Stimulated activated CD4-positive, alpha-beta T cell treated with anti-CD3 and anti-CD28 coated beads, Interleukin-2, amount 100 ng/mL, for 4 hours (primary cell): ENCODE measurements at places on chromosomes 1 and 21.

DNA sequence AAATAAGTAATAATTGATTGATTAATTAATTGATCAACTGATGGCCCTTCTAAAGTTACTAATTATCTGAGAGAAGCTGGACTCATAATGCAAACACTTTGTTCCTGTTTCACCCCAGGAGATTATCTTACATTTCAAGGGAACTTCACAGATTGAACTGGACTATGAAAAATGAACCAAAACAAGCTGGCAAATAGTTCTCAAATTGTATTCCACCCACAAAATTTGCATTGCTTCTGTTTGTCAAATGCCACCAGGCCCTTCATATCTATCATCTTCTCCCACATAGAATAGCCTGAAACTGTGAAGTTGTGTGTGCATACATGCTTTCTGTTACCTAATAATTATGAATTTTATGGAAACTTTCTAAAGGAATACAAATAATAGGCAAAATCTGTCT, 104.0 kb downstream of the ZNF281 start:
- no peak for DNase-seq

DNA sequence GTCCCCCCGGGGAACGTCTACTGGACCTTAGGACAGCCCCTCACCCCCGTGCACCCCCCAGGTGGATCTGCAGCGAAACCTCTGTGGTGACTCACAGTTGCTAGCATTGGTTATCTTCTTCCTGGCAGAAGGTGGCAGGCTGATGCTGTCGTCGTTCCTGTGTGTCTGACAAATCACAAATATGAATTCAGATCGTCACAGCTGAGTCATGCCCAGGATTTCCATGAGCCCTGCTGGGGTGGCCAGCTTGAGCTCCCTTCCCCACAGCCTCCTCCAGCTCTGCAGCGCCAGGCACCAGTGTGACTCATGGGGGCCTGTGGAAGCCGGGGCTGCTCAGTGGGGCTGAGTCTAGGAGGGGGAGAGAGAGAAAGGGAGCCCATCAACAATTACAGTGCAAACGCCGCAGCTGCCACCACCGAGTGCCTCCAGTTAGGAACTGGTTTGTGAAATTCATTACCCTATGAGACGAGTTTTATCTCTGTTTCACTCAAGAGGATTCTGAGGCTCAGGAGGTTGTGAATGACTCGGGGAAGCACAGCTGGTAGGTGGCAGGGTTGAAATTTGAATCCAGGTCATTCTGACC, 197.9 kb downstream of the DYRK1A start:
- DNase-seq = peak; percentile 95

- peak; percentile 65 for DNase-seq
Observed at GRCh38 chr1:161119092-161119903, 1.4 kb downstream of the NIT1 start.

- no peak for DNase-seq
Observed at GRCh38 chr1:199247891-199248290, 609.1 kb downstream of the PTPRC start.

- no peak for DNase-seq
Observed at GRCh38 chr1:152786077-152786476, at the start of gene LCE1E. LCE1E (plus strand) TSS chr1:152786257; CDS start chr1:152787300, 1,043 bp downstream.

DNA sequence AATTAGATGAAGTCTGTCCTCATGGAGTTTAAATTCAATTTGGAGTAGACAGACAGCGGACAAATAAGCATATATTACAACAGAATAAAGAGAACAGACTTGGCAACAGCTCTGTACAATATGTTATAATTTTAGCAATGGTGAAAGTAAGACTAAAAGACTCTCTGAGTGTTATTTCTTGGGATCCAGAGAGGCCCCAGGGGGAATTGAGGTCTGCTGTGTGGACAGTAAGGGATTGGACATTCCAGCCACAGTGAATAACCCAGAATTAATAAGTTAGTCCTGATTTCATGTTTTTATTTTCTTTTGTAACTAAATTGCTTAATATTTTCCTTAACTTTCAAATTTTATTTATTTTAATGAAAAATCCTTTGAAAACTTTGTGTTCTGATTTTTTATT, 101.7 kb downstream of the PATJ start:
- DNase-seq = no peak

- no peak for DNase-seq
Observed at GRCh38 chr1:2413495-2414296, 1.3 kb upstream of the PEX10 start.

DNA sequence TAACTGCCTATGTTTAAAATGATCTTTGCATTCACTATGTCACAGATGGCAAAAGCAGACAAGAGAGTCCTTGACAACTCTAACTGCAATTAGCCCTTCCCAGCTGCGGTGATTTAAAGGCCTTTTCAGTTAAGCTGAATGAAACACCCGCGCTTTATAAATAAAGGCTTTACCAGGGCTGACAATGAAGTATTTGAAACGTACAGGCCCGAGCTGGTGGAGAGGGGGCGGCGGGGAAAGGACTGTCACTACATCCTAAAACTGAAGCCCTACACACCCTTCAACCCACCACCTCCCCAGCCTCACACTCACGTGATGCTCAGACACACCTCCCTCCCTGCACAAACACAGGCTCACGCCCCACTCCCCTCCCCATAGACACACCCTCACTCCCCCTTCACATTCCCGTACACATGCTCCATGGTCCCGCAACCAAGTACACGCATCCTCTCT, 45.5 kb downstream of the GRIK3 start:
- no peak for DNase-seq

DNA sequence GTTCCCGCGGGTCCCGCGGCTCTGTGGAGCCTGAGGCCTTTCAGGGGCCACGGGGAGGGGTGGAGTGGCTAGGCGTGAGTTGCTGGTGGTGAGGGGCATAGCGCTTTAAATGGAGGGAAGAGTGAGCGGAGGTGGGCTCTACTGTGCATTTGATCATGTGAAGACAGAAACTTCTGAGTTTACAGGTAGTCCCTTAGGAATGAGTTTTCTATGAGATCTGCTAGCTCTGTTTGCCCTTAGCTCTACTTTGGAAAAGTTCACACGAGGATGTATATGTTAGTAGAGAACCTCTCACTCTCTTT, 593 bp downstream of the ST6GALNAC3 start:
- DNase-seq = no peak

- DNase-seq = no peak
Observed at GRCh38 chr1:31234123-31234708, 5.5 kb downstream of the NKAIN1 start.

DNA sequence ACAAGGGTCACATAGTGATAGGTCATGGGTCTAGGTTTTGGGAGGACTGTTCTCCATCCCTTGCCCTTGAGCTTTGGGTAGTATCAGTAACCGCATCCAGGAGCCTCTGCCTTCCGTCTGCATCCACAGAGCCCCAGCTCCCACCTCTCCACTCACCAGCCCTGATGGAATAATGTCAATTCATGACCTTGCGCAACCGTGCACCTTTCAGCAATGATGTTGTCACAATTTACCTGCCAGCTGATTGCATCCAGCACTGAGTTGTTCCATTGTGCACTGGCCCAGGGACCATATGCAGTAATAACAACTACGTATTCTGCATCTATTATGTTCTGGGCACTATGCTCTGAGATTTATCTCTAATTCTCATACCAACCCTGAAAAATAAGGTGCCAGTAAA, 1.4 kb downstream of the CAPN8 start:
- no peak for DNase-seq

GRCh38 chr1:46131093-46131492, 1.3 kb downstream of the PIK3R3 start:
- no peak for DNase-seq

GRCh38 chr1:219533280-219533679, 79.6 kb downstream of the ZC3H11B start:
- DNase-seq = no peak

GRCh38 chr1:244199902-244200301, 148.8 kb downstream of the ZBTB18 start:
- DNase-seq = no peak

GRCh38 chr1:156414461-156415064, 45.6 kb downstream of the RHBG start:
- no peak for DNase-seq

DNA sequence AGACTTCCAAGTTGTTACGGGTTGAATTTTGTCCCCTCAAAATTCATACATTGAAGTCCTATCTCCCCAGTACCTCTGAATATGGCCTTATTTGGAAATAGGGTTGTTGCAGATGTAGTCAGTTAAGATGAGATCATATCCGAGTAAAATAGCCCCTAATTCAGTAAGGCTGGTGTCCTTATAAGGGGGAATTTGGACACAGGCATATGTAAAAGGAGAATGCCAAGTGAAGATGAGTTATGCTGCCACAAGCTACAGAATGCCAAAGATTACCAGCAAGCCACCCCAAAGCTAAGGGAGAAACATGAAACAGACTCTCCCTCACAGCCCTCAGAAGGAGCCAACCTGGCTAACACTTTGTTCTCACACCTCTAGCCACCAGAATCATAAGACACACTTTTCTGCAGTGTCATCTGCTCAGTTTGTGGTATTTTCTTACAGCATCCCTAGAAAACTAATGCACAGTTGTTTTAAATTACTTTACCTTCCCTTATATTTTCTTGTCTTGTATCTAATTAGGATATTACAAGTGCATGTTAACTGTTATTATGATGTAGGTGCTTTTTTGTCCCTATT, 43.3 kb upstream of the PRDX6 start:
- DNase-seq = no peak

- DNase-seq = no peak
Observed at GRCh38 chr1:119898530-119898929, 2.2 kb upstream of the ADAM30 start.

DNA sequence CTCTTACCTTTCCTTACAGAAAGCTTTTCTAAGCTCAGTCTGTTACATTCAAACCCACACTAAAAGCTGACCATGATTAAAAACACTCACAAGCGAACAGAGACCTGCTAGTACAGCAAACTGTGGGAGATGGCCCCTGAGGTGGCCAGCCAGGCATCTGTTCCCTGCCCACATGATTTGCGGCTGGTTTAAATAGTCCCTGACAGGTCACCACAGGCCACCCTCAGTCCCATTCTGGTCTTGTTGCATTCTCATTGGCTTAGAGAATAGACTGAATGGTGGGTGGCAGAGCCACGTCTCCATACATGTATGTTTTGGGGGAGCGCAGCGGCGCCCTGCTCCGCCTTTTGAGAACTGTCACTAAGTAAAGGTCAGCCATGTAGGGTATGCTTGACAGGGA, 2.3 kb upstream of the ACTA1 start:
- DNase-seq = no peak

DNA sequence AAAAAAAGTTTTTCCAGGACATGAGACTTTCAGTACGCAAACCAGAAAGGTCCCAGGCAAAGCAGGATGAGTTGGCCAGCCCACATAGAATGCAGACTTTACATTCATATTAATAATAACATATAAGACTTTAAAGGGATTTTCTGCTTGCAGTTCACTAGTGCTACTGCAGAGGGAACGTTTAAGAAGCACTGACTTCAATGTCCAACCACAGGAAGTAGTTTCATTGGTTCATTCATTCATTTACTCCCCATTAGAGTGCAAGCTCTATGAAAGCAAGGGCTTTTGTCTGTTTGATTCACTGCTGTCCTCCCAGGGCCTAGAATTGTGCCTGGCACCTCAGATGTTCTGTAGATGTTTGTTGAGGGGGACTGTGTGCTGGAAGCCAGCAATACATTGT, 11.8 kb upstream of the SERINC2 start:
- DNase-seq = no peak

GRCh38 chr1:39567302-39567701, 9.3 kb downstream of the PABPC4 start:
- DNase-seq = no peak

- no peak for DNase-seq
Observed at GRCh38 chr1:77539519-77540142, 142.8 kb downstream of the ZZZ3 start.

DNA sequence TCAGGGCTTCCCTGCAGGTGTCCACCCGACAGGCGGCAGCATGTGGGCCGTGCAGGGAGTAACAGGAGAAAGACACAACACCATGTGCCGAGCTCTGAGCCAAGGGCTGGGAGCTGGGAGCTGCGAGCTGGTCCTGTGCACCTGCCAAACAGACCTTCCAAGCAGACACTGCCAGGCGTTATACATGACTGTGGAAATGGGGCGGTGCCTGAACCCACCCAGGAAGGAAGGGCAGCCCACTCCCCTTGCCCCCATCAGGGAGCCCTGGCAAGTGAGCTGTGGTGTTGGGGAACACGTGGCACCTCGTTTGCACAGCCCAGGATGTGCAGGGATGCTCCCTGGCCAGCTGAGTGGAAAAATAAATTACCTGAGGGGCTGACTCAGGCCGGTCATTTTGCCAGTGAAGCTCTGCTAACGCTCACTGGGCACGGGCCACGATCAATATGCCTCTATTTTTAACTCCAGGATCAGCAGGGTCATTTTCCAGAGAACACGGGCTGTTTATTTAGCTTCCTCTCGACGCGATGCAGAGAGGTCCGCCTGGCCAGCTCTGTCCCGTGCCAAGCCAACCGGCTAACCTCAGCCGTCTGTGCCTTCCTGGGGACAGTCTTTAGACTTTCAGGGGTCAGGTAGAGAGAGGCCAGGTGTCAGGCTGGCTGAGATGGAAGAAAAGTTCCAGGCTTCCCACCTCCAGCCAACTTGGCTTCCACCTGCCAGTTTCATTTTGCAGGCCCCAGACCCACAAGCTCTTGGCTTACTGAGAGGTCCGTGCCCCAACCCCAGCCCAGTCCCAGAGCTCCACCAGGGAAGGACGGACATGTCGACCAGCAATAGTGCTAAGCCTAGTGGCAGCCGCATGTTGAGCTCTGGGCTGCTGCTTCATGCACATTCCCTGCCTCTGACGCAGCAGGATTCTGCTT, 196.7 kb upstream of the VAMP3 start:
- no peak for DNase-seq

- no peak for DNase-seq
Observed at GRCh38 chr21:26080211-26080610, 90.4 kb downstream of the APP start.
